ENCODE measurements at places on chromosomes 7 and 10.

- DNase-seq = no peak
Measured at GRCh38 chr10:65968437-65968836, 957.4 kb upstream of the LRRTM3 start.

DNA sequence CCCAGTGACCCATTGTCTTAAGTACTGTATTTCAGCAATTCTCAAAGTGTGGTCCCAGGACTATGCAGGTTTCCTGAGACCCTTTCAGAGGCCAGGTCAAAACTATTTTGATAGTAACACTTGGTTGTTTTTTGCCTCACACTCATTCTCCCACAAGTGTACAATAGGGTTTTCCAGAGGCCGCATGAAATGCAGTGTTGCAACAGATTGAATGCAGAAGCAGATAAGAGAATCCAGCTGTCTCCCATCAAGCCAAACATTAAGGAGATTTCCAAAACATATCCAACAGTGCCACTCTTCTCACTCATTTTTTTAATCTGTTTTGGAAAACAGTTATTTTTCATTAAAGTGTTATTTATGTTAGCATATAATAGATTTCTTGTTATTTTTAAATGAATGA lies 20.0 kb downstream of the VKORC1L1 start:
- no peak for DNase-seq

GRCh38 chr10:124997306-124997705 lies 55.4 kb downstream of the ZRANB1 start:
- no peak for DNase-seq

DNA sequence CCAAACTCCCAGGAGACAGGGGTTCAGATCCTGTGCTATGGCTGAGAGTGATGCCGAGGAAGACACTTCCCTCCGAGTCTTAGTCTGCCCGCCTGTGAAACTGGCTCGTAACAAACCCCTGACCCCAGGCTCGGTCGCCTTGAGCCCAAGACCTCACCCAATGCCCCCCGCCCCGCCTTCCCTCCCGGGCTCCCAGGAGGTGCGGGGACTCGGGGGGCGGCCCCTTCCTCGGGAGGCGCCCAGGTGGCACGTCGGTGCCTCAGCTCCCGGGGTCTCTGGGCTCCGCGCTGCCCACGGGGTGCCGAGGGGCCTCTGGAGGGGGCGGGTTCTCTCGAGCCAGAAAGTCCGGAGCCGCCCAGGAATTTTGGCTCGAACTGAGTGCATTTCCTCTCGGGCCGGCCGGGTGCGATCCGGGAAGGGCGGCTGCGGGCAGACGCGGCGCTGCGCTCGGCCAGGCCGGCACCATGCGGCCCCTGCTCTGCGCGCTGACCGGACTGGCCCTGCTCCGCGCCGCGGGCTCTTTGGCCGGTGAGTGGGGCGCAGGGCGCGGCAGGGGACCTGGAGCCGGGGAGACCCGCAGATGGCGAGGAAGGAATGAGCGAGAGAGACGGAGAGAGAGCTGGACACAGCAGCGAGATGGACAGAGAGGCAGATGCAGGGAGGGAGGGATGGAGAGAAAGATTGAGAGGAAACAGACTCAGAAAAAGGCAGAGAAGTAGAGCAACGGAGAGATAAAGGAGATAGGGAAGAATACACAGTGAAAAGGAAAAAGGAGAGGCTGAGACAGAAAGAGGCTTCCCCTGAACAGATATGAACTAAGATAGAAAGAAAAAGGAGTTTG lies at the start of gene PLAC9:
Gene PLAC9, plus strand, starts transcription at position 432 of the 841 bp plus-strand sequence. Its CDS starts 33 bp downstream, at position 465.
- DNase-seq = no peak

GRCh38 chr7:50650057-50650664 lies 85.0 kb upstream of the DDC start:
- DNase-seq = no peak

- DNase-seq = no peak
Measured at GRCh38 chr7:14787551-14787950, 115.0 kb downstream of the DGKB start.

GRCh38 chr7:94183289-94183749 lies 179.2 kb upstream of the BET1 start:
- DNase-seq = no peak

- no peak for DNase-seq
Measured at GRCh38 chr10:123150271-123150985, 2.5 kb downstream of the HMX2 start.

GRCh38 chr10:132738454-132739224 lies 47.3 kb downstream of the NKX6-2 start:
- no peak for DNase-seq

DNA sequence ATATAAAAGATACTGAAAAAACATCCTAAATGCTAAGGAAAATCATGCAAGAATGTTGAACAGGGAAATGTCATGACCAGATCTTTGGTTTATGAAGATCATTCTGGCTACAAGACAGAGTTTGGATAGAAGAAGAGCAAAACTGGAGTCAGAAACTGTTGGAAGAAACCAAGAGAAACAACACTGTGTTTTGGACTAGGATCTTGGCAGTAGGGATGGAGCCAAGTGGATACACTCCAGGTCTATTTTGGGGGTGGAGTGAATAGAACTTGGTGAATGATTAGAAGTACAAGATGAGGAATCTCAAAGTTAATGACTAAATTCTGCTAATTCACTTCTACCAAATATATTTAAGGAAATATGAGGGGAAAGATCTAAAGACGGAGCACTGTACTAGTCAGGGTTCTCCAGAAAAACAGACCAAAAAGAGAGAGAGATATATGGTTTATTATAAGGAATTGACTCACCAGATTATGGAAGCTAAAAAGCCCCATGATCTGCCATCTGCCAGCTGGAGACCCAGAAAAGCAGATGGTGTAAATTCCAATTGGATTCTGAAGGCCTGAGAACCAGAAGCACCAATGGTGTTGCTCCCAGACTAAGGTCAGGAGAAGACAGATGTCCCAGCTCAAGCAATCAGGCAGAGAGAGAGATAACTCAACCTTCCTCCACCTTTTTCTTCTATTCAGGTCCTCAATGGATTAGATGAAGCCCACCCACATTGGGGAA lies 254.9 kb downstream of the TRIL start:
- no peak for DNase-seq

DNA sequence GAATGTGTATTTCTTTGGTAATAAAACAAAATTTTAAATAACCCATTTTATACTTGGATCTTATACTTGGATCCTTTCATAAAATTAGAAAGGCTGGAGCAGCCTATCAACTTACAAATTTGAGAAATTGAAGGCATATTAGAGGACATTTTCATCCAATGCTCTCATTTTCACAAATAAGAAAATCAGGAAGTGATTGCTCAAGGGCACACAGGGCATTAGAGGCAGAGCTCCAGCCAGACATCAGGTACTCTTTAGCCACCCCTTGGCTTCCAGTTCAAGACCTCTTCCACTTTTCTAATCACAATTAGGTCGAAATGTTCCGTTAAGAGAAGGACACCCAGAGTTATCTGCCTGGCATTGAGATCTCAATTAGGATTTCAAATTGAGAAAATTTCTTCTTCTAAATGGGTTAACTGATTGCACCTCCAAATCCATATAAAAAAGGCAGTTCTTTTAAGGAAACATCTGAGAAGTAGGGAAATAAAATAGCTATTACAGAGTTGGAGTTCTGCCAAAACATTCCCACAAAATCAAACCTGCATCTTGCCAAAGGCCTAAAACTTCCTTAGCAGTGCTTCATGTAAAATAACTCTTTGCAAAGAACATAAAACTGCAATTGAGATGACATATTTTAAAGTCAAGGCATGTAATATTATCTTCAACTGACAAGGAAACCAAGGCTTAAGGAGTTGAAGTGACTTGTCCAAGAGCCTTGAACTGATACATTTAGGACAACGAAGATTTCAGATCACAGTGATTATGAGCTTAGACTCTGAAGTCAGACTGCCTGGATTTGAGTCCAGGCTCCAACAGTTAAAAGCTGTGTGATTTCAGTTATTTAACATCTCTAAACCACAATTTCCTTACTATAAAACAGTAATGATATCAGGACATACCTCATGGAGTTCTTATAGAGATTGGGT lies 2.4 kb downstream of the ACTA2 start:
- DNase-seq = no peak

- DNase-seq = no peak
Measured at GRCh38 chr7:104482362-104483037, 154.1 kb downstream of the LHFPL3 start.

DNA sequence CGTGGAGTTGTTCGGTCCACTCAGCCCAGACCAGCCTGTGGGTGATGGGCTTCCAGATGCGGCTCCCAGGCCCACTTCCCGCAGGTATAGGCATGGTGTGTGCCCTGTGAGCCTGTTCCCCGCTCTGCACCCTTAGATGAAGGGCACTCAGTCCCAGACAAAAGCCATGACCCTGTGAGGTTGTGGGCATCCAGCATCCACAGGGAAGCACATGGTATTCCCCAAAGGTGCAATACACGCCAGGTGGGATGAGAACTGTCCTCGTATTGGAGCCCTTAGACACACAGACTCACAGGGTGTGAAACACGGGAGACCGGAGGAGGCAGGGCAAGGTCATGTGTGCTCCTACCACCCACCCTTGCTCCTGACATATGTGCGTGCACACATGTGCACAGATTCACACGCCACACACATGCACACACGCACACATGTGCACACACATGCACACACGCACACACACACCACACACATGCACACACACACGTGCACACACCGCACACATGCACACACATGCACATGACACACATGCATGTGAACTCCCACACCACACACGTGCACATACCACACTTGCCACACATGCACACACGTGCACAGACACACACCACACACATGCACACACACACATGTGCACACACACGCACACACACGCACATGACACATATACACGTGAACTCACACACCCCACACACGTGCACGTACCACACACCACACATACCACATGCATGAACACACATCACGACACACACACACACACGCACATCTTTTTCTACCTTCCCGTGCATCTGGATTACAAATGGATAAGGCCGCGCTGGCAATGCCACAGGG lies 319.4 kb downstream of the WDR37 start:
- DNase-seq = no peak

- DNase-seq = no peak
Measured at GRCh38 chr7:75039709-75040108, 33.9 kb downstream of the RCC1L start.

- DNase-seq = no peak
Measured at GRCh38 chr10:2081501-2081900, 344.2 kb upstream of the ADARB2 start.

DNA sequence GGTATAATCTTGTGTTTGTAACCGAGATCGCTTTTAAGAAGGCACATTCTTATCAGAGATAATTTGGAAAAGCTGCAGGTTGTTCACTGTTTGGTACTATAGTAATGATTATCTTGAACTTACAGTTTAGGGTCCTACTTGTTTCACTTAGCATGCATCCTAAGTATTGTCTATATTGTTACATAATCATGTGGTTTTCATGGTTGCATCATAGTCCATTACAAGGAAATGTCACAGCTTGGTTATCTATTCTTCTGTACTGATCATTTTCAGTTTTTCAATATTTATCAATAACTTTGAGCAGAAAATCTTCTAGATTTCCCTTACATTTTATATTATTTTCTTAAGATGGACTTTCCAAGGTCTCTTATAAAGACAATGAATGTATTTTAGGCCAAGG lies 116.3 kb downstream of the PLPP4 start:
- no peak for DNase-seq

- no peak for DNase-seq
Measured at GRCh38 chr7:15252181-15252580, 309.6 kb downstream of the AGMO start.

GRCh38 chr7:117143580-117143979 lies 179.3 kb downstream of the WNT2 start:
- no peak for DNase-seq

DNA sequence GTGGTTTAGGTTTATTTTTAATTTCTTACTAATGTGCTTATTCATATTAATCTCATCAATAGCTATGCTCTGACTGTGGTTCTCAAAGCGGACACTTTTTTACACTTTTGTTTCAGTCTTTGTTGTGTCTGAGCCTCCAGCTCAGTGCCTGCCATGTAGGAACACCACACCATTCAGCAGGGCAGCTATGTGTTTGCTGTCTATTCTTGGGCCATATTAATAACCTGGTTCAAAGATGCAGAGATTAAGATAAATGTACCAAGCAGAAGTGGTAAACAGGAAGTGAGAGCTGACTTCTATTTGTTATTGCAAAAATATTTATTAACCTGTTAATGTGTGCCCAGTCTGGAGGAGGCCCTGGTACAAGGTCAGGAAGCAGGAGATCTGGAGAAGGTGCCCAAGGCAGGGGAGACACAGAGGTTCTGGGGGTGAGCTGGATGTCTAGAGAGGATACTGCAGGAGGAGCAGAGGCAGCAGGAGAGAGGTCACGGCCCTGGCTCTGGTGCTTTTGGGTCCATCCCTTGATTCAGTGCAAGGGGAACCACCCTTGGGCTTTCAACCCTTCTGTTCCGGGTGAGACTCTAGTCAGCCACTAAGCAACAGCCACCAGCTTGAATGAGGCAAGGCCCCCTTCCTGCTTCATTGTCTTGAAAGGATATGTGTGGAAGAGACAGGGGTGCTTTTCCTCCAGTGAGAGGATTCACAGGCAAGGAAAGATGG lies 1.9 kb downstream of the TBXAS1 start:
- DNase-seq = no peak

GRCh38 chr7:126589068-126589684 lies 663.6 kb downstream of the GRM8 start:
- DNase-seq = no peak

DNA sequence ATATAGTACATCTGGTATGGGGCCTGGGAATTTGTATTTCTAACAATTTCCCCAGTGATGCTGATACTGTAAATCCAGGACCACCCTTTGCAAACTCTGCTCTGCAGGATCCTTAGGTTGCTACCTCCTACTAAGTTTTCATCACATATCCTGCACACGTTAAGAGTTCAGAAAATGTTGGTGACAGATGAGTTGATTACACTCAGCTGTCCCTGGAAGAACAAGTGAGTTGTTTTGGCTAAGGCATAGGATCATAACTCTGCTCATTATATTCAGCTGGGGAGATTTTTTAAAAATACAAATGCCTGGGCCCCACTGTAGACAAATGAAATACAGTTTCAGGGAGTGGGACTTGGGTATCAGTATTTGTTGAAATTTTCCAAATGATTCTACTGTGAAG lies 274.6 kb upstream of the HABP2 start:
- DNase-seq = no peak

GRCh38 chr10:49710966-49711365 lies 31.5 kb downstream of the C10orf53 start:
- no peak for DNase-seq

DNA sequence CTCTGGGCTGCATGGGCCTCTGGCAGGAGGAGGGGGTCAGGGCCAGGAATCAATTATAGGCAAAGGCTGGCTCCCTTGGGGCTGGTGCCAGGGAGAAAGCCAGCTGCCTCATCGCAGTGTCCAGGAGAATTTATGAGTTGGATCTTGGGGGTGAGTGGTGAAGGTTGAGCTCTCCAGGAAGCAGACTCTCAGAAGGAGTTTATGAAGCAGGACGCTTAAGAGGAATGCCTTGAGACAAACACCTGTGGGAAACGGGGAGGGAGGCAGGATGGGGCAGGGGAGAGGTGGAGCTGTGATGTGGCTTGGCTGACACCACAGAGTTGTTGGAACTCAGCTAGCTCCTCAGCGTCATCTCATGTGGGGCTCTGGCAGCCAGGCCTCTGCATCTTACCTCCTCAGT lies 428.5 kb downstream of the RPS24 start:
- no peak for DNase-seq

Measured in activated CD4-positive, CD25-positive, alpha-beta regulatory T cell (primary cell).